ENCODE measurements at places on chromosomes 3 and 15.

DNA sequence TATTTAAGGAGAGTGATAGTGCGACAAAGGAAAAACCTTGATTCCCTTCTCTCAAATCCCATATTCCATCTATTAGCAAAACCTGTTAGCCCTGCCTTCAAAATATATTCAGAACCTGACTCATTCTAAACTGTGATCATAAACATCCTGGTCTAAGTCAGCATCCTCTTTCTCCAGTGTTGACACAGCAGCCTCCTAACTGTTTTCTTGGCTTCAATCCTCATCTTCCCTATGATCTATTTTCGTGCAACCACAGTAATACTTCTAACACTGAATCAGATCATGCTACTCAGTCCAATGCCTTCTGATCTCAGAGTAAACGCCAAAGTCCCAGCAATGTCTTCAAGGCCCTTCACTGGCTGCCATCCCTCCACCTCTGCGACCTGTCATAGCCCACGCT is 785.1 kb downstream of the EDEM1 start:
- DNase-seq, result no peak

DNA sequence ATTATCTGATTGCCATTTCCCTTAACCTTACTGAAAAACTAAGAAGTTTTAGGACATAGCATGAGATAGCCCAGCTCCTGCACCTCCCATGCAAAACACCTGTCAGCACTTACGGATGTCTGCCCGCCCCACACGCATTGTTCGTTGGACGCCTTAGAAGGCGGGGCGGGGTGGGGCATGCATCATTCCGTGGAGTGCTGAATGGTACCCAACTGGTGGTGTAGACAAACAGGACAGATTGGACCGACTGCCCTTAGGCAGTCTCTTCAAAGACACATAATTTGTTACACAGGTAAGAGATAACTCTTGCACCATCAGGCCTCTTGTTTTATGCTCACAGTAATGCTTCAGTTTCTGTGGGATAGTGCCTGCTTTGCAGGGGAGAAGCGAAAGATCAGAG is 93.8 kb downstream of the SMAD6 start:
- DNase-seq, result no peak

DNA sequence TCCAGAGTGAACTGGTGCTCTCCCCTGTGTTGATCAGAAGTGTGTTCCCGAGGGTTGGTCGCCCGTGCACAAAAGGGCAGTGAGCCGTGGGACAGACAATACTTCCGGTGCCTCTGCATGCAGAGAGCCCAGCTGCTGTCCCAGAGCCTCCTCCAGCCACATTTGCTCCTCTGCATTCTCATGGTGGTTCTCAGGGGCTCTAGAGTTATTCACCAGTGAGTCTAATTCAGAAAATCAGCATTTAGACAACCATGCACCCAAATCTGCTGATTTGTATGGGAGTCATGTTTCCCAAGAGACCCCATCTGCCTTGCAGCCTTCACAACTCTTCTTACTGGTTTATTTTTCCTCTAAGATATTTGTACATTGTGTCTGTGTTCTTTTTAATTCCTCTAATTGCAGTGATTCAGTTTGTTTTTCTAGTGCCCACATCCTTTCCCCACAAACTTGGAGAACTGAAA is 107.0 kb upstream of the SPRED1 start:
- DNase-seq, result no peak

DNA sequence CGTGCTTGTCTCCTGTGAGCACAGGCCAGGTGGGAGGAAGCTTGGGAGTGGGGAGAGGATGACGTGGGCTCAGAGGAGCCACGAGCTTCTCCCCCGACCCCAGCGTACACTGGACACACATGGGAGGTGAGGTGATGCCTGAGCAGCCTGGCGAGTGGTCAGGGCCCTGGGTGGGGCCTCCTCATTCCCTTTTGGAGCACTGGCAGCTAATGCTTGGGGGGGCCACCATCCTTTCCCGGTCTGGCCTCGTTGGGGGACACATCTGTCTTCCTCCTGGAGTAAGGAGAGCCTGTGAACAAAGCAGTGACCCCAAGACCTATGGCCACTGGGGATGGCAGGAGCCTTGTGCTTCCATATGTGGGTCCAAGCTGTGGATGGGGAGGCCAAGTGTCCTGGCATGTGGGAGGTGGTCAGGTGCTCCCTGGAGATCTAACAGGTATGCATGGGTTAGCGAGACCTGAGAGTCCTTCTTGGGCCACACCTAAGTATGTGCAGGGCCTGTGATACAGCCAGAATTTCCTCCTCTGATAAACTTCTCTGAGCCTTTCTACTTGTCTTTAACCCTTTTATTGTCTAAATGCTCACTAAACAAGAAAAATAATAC is 9.5 kb downstream of the KLF13 start:
- DNase-seq, result no peak

DNA sequence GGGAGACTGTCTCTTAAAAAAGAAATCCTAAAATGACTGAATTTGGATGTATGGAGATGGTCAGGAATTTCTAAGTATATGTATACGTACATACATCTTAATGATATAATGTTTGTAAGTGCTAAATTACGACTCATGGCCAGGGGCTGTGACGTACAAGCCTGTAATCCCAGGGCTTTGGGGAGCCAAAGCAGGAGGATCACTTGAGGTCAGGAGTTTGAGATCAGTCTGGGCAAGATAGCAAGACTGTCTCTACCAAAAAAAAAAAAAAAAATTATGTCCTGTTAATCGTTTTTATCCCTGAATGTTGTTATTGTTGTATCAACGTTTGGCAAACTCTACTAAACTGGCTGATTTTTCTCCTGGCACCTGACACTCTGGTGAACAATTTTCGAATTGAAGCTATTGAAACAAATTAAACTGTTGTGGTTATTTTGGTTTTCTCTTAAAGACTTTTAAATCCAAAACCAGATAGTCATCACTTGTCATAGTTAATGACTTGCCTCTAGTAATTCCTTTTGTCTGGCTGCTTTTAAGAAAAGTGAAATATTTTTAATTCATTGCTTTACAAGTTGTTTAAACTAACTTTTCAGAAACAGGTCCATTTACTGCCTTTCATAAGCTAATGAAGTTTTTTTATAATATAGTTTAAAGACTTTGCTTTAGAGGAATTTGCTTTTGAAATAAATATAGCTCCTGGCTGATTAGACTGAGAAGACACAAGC is 7.0 kb downstream of the MORF4L1 start:
- DNase-seq, result no peak

DNA sequence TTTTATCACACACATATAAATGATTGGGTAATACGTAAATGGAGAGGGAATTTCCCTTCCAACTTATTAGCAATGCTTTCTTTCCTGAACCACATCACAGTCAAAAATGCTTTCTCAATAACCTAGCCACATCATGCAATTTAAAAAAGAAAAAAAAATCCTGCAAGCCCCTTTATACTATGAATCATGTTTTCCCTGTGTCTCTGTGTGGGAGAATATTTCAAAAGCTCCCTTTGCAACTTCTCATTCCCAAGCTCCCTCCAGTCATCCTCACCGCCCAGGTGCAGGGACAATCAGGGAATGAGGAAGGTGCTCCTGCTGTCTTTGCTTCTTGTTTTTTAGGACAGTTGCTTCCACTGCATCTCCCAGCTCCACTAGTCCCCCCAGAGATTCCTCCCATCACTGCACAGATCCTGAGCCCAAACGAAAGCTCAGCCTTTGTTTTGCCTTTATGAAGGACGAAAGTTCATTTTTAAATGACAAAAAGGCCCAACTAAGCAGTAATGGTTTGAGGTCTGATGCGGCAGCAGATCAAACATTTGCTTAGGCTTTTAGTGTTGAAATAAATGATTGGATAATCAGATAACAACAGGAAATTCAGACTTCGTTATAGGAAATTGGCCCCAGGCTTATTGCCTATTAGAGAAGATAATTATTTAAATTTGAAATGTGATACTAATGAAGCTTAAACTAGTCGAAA is 47.8 kb upstream of the ADGRG7 start:
- no peak for DNase-seq

- DNase-seq, result no peak
Measured at GRCh38 chr15:77004189-77004588, 9.3 kb downstream of the PSTPIP1 start.

- peak; percentile 45 for DNase-seq
Measured at GRCh38 chr15:63891079-63891767, 57.5 kb upstream of the HERC1 start.

DNA sequence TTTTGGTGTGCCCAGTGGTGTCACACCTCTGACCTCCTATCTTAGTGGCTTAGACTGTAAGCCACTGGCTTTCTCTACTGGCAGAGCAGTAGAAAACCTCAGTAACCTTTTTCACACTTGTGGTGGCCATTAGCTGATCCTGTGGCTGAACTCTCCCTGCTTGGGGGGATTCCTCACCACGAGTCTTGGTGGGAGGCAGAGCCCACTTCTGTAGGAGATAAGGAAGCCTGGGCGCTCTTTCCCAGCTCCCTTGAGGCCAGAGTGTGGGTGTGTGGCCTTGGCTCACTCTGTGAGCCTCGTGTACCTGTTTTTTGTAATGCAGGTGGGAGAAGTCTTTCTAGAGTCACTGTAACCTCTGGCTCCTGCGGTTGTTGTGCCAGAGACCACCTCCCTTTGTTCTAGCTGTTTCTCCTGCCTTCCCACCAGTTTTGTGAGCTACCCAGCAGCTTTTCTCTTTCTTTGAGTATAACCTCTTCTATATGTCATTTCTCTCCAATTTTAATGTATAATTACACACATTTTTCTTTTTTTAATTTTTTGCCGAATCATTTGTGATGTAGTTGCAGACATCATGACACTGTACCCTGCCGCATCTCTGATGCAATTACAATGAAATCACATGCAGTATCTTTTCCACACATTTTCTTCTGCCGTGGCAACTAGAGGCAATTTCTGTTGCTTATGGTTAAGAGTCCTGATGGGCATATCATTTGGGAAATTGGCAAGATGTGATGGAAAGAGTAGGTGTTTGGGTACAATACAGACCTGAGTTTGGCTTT is 13.8 kb downstream of the XCR1 start:
- DNase-seq, result no peak

DNA sequence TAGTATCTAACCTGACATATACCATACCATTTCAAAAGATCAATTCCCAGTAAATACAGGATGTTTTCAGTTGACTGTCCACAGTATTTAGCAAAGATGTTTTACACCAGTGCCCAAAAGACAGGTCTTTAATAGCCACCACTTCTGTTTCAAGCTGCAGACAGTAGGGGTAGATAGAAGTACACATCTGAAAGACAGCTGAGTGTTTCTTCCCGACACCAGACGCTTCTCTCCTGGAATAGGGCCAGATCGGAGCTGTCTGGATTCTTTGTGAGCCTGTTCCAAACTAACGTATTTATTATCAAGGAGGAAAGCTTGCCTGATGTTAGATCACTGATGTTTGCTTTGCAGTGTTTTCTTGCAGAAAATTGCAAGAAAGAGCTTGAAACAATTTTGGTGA is 136.1 kb upstream of the RBMS3 start:
- DNase-seq, result no peak

- no peak for DNase-seq
Measured at GRCh38 chr3:98594628-98595324, 1.4 kb upstream of the CPOX start.

DNA sequence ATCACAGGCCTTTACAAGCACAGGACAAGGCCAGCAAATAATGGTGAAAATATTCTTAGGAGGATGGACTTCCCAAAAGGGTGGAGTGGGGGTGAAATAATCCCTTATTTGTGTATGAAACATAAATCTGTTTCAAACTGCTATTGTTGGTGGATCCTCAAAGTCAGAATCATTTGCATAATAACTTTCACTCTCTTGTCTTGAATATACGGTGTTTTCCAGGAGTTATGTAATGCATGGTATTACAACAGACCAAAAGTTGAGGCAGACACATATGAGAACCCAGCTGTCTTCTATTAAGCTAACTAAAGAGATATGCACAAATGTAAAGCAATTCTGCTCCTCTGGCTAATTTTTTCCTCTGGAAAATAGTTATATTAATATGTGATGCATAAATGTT is 57.7 kb downstream of the PRTG start:
- DNase-seq, result no peak

DNA sequence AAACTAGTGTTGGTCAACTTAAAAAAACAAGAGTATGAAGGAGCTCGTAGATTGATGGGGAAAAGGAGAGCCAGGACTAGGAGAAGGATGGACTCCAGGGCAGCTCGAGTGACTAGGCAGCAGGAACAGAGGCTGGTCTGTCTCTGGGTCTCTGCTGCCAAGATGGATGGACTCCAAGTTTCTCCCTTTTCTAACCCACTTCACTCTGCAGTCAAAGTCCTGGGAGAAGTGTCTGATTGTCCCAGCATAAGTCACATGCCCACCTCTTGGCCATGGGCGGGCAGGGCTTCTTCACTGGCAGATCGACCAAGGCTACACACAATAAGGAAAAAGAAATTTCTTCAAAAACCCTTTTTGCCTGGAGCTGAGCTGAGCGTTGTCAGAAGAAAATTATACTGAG is 9.2 kb upstream of the EPB42 start:
- no peak for DNase-seq

DNA sequence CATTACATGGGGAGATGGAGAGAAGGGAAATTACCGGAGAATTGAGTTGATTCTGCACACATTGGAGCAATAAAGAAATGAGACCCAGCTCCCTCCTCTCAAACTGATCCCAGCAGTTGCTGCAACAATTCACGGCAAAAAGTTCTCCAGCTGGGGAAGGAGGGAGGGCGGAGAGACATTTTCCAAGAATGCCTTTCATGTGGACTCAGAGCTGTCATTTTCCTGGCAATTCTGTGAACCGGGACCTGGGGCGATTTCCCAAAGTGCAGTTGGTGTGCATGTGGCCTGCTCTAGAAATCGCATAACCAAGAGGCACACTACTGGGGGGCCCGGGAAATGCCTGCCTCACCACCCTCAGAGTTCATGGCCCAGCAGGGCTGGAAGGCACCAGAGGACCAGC is 48.7 kb upstream of the IREB2 start:
- DNase-seq, result no peak

GRCh38 chr3:157130467-157131251 is 29.3 kb downstream of the CCNL1 start:
- peak; percentile 55 for DNase-seq

GRCh38 chr3:132615881-132616280 is 18.8 kb downstream of the ACKR4 start:
- no peak for DNase-seq

DNA sequence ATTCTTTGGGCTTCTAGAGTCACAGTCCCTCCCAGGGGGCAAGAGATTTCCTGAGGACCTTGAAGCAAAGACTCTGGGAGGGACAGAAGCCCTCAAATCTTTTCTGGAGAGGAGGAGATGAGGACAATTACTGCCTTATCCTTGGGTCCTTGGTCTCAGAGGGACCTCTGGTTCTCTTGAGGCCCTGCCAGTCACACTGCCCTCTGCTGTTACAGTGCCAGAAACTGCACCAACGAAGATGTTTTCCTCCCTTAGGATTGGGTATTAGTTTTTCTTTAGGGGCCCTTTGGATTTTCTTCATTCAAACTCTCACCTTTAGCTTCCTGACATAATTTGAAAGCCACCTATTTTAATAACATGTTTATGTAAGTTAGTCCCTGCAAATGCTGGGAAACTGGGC is 58.2 kb upstream of the SCN5A start:
- DNase-seq, result no peak

GRCh38 chr15:101820781-101821180 is 8.8 kb downstream of the OR4F15 start:
- no peak for DNase-seq

GRCh38 chr3:87227104-87227834 is at the start of gene CHMP2B:
TSS of gene CHMP2B (plus strand) at chr3:87227309. CDS start at chr3:87227523, 214 bp downstream.
- DNase-seq, result peak; percentile 73

Measured in stimulated activated CD8-positive, alpha-beta memory T cell treated with anti-CD3 and anti-CD28 coated beads, Interleukin-7, amount 100 ng/mL, for 48 hours (primary cell).